Naive B cell (primary cell): ENCODE measurements at places on chromosomes 5 and 9.
A peak's percentile ranks its signal among the peaks of the same experiment; 100 is the strongest.

GRCh38 chr9:129422843-129423192, 198.1 kb downstream of the C9orf50 start:
- DNase-seq = no peak

- no peak for DNase-seq
Measured at GRCh38 chr9:70951749-70952727, 169.4 kb downstream of the TRPM3 start.

- no peak for DNase-seq
Measured at GRCh38 chr9:76528642-76529190, 69.7 kb downstream of the GCNT1 start.

DNA sequence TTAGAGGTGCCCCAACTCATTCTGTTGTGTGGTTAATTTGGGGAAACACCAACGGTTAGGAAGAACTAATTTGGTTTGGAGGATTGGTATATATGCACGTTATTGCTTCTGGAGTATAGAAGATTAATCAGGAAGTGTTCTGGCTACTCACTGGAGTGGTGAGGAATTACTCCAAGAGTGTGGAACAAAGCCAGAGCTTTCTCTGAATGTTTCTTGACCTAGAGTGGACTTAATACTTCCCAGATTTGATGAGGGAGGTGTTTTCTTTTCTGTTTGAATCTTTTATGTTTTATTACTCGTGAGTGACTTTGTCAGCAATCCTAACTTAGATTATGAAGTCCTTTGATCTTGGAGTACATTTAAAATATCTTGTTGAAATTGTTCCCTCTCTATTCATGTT, 163.7 kb downstream of the MAN2A1 start:
- no peak for DNase-seq

GRCh38 chr9:80867731-80868130, 821.6 kb downstream of the TLE1 start:
- DNase-seq = no peak

DNA sequence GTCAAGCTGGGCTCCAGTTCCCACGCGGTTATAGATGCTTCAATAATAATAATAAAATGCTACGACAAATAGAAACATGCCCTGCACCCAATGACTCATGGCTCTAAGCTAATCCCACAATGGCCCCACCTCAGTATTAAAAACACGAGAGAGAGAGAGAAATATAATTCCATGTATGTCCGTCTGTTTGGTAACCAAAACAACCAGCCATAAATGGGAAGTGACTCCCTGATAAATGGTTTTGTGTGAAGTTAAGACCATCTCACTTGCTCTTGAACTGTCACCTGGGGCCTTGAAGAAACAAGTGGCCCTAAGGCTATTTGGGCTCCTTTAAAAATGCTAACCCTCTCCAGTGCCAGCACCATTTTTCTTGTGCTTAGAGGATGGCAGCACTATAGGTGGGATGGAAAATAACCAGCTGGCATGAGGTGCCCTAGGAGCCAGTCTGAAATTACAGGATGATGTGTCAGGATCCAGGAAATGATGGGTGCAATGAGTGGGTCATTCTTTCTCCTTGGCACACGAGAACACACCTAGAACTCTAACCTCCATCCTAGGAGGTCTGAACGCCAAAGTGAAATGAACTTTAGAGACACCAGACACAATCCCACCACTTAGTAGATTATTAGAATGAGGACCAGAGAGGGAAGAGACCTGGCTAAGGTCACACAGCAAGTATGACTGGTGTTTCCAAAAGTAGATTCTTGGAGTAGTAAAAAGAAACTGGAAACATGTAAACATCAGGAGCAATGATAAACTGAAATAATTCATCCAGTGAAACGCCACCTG, 35.7 kb upstream of the ADRB2 start:
- DNase-seq = no peak

DNA sequence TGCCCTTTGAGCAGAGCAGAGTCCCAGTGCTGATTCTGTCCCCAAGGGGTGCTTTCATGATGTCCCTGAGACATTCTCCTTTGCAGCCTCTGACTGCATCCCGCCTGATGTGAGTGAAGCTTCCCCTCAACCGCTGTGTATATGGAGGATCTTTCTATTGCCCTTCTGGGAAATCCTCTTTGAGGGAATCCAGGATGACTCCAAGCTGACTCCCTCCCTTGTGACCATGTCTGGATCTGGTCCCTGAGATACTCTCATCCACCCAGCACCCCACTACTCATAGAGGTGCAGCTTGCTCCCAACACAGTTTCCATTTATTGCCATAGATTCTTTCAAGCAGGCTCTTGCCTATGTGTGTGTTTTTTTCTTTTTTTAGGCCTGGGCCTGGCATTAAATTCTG, 216.5 kb downstream of the SEC61B start:
- DNase-seq = no peak

GRCh38 chr5:98109561-98110006, 663.9 kb upstream of the RGMB start:
- no peak for DNase-seq

GRCh38 chr5:55218967-55219366, 8.1 kb downstream of the MCIDAS start:
- no peak for DNase-seq

DNA sequence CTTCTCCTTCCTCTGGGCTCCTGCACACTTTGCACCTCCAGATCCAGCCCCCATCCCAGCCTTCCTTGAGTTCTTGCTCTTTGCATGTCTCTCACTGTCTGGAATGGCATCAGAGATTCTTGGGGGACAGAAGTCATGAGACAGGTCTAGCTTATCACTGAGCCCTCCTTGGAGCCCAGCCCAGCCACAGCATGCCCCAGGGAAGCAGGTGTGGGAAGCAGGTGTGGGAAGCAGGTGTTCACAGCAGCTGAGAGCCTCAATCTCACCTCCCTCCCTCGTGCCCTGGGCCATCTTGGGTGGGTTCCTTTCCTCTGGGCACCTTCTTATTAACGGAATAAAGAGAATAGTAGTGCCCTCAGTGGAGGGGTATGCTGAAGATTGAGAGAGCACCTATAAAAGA, 27.2 kb downstream of the SLC6A7 start:
- no peak for DNase-seq

- DNase-seq = no peak
Measured at GRCh38 chr5:78730300-78731094, 81.9 kb upstream of the LHFPL2 start.

DNA sequence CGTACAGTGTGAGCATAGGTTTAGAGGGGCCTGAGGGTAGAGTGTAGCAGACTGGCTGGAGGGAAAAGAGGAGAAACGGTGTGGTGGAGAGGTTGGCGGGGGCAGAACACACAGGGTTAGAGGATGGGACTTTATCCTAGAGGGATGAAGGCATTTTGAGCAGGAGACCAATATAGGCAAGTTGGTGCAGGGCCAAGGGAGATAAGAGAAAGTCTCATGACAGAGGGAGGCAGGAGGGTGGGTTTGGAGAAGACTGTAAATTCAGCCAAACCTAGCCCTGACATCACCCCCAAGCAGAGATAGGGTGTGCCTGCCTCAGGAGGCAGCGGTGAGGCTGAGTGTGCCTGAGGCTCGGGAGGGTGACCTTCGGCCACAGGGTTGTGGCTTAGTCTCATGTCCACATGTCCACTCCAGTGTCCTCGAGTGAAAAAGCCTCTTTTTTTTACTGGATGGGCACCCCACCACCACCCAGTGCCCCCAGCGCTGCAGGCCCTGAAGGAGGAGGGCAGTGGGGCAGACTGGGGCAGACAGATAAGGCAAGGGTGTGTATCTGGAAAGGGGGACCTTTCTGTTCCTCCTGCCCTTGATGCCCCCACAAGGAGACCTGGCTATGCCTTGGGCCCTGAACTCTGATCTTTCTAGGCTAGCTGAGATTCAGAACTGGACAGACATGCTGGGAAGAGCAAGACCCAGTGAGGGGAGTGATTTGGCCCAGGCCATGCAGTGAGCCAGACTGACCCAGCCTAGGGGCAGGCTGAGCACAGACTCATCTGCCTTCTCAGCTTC, 108.7 kb downstream of the RGS3 start:
- DNase-seq = no peak

GRCh38 chr5:43129161-43129560, 8.4 kb downstream of the ZNF131 start:
- DNase-seq = no peak

- DNase-seq = no peak
Measured at GRCh38 chr9:117355542-117355941, 59.3 kb downstream of the ASTN2 start.

DNA sequence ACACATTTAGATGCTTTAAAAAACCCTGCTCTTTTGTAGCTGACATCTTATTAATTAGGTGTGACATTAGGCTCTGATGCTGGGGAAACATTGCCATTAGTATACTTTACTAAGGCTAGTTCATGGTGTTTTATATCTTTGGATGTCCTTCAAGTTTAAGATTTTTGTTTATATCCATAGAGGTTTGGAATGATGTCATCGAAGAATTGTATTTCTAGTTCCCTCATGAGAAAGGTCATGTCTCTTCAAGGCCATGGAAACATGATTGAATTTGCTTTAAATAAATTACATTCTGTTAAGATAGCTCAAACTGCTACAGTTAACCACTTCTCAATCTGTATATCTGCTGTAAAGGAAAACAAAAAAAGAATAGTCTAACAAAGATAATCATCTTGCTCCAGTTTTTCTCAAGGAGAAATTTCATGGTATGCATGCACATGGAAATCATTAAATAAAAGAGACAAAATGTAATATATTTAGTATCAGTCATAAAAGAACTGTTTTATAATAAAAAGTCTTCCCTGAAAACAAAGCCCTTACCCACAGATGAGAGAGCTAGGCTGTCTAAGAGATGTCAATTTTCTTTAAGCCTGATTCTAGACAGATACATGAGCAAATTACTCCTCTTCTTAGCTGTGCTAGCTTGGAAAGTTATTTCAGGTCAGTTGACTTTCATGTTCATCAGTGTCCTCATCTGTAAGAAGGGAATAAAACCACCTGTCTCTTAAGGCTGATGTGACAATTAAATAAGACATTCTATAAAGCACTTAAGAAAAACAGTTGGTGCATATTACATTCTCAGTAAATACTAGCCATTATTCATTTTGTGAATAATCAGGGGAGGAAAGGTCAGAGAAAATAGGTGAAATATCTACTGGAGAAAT, 25.0 kb upstream of the STARD4 start:
- DNase-seq = no peak

GRCh38 chr9:8030095-8030494, 230.5 kb upstream of the DMAC1 start:
- no peak for DNase-seq

DNA sequence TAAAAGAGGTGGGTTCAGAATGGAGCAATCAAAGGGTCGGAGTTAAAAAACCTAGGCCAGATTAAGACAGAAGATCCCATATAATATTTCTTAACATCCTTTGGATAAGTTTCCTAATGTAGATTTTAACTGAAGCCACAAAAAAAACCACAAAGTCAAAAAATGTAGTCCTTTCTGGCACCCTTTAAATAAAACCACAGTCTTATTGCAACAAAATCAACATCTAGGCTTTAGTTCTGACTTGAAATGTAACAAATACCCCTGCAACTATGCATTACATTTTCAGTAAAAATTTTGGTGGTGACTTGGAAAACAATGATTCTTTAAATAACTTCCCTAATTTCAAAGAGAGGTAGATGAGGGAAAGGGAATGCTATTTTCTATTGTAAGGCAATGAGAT, 109.2 kb downstream of the PSAT1 start:
- no peak for DNase-seq

- peak; percentile 81 for DNase-seq
Measured at GRCh38 chr5:139637438-139638089, 10.6 kb upstream of the CXXC5 start.

DNA sequence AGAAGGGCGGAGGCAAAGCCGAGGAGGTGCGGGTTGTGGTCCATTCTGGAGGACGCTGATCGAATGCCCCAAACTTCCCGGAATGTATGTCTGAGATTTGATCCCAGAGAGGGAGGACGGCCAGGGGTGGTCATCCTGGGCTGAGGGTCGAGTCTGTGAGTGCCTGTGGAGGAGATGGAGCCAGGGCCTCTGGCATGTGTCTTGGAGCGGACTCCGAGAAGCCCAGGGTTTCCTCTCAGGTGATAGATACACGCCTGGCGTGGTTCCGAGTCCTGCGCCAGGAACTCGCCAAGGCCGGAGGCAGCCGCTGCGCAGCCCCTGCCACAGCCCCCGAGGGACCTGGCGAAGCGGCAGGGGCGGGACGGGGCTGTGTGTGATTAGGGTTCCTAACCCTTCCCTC, 363 bp downstream of the ZNF454 start:
- no peak for DNase-seq

- no peak for DNase-seq
Measured at GRCh38 chr5:160513485-160513884, 91.8 kb downstream of the PTTG1 start.

DNA sequence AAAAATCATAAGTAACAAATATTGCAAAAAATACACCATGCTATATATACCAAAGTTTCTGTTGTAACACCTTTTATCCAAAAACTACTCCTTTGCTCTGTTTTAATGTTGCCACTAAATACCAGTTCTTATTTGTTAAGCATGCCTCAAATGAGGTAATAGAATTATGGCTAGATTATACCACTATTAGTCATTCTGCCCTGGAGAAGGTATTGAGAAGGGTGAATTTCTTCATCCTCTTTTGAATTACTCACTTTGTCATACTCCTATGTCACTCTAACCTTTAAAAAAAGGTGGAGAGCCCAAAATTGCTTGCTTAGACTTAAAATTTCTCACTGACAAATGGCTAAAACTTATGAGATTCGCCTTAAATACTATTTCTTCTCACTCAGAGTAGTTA, 750.9 kb downstream of the MAT2B start:
- no peak for DNase-seq

DNA sequence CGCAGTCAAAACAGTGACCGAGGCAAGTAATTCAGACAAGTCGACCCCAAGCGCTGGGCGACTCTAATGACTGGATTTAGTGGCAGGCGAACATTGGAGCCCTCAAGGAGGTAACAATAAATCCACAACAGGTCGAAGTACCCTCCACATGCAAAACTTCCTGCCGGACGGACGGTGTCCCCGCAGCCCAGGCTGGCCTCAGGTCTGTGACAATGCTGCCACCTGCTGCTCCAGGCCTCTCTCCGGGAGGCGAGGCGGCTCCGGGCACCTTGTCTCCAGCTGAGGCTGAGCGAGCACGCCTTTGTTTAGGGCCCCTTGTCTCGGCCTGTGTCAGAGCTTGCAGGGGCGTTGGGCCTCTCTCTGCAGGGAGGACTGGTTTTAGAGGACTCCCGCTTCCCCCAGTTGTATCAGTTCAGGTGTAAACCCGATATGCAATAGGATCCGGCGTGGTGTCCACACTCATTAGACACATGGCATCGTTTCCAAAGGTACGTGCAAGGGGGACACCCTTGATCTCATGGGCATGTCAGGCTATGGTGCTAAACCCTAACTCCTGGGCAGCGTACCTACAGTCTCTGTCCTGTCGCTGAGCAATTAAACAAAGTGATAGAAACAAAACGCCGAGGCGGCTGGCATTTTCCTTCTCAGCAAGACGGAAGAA, 628.0 kb upstream of the ADAMTS16 start:
- no peak for DNase-seq

- no peak for DNase-seq
Measured at GRCh38 chr5:68730979-68731654, 362.7 kb upstream of the SLC30A5 start.

DNA sequence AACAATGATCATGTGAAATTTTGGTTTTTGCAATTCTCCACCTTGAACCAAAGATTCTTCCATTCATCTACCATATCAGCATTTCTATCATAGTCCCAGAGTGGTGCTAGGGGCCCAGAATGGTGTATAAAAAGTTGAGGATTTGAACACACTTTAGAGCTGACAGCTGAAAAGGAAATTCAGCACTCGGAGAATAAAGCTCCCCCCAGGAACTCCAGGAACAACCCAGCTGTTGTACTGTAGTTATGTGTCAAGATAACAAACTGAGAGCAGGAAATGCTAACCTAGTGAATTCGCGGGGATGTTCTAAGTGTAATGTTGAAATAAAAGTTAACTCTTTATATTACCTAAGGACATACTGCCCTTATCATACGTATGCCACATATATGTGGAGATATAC, 216.7 kb downstream of the NFIB start:
- no peak for DNase-seq
